ENCODE measurements at places on chromosomes 2 and 18.

DNA sequence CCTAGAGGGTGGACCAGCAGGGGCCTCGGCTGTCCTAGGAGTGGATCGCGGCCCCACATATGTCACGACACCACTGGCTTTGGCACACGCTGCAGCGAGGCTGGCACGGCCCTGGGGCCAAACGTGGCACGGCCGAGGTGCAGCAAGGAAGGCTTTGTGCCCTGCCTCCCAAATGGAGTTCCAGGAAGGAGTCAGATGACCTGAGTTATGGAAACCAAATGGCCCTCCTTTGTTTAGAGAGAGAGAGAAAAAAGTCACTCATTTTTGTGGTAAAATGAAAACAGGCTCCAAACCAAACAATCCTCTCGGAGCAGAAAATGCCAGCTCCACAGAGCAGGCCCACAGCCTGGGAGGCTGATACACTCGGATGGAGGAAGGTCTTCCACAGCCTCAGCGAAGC is 105.6 kb downstream of the ANTXR1 start:
- no peak for DNase-seq

- no peak for DNase-seq
Measured at GRCh38 chr18:49008156-49008555, 57.4 kb upstream of the SMAD7 start.

DNA sequence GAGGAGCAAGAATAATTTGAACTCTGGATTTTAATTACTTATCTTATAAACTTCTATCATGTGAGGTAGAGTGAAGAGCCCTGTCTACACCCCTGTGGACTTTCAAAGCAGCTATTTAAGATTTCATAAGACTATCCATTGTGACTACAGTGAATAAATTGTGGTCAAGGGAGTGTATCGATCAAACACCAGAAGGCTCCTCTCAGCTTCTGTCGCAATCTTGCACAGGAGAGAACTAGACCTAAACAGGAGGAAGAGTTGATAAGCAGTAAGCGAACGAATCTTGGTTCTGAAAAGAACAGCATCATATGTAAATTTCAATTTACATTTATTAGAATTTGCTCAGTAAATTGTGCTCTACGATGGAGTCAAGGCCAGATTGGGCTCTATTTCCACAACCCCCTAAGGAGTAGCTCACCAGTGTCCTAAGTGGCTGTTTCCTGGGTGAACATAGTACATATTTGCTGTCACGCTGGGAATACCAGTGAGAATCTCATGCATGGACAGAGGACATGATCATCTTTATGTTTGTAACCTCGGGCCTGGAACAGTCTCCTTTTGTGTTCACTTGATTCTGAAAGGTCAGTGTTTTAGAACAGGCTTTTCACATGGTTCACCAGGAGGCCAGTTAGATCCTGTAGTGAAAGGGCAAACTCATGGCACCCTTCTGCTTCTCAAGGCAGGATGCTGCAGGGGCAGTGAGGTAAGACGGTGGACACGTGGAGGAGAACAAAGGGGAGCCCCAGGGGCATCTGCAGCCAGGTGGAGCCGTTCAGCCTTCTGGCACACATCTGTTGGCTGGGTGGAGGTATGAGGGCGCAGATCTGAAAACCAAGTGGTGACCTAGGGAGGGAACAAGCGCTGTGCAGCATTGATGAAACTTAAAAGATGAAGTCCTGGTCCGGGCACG is 33.3 kb downstream of the NPAS2 start:
- DNase-seq = no peak

GRCh38 chr2:18626256-18626668 is 36.9 kb upstream of the NT5C1B start:
- no peak for DNase-seq

- DNase-seq = peak; percentile 37
Measured at GRCh38 chr2:137888845-137889244, 75.4 kb upstream of the HNMT start.

- DNase-seq = no peak
Measured at GRCh38 chr2:144501118-144501517, 18.8 kb downstream of the ZEB2 start.

DNA sequence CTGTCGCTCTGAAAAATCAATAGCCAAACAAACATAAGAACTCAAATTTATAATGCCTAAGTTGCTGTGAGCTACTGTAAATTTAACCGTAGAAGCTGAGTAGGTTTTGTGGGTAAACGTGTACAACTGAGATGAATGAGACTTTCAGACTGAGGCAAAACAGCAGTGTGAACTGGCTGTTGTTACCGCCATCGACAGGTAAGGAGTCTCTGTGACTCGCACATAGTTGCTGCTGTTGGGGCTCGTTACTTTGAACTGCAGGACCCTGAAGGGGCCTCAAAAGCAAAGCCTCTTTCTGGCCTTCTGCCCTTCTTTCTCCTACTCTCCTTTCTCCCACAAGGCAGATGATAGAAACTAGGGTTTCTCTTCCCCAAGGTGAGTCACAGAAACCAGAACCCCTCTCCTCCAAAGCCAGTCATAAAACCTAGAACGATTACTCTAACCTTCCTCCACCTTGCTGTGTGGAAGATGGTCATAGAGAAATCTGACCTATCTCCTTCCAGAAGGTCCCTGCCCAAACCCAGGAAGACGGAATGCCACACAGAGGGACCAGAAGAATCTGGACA is 101.2 kb downstream of the DLGAP1 start:
- DNase-seq = no peak

DNA sequence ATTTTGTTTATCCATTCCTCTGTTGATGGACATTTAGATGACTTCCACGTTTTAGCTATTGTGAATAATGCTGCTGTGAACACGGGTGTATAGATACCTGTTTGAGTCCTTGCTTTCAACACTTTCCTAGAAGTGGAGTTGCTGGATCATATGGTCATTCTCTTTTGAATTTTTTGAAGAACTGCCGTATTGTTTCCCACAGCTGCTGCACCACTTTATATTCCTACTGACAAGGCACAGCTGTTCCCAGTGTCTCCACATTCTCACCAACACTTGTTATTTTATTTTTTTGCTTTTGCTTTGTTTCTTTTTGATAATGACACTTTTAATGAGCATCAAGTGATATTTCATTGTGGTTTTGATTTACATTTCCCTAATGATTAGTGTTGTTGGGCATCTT is 41.4 kb upstream of the KCNJ13 start:
- DNase-seq = no peak

- DNase-seq = no peak
Measured at GRCh38 chr18:56593906-56594305, 44.5 kb downstream of the TXNL1 start.

DNA sequence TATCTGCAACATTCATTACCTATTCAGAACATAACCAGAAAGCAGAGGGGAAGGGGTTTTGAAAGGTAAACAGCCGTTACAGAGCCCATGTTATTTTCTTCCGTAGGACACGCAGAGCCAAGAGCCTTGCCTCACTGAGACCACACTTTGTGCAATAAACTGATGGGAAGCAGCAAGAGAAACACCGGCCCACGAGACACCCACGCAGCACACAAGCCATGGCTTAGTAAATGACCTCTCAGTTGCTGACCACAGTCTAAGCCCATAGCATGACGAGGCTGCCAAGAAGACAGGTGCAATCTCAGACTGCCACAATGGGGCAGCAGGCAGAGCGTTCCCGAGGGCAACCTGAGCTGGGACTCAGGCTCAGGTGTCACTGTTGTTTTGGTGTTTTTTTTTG is 59.6 kb downstream of the CABYR start:
- DNase-seq = no peak

GRCh38 chr18:10205151-10205550 is 249.3 kb upstream of the APCDD1 start:
- no peak for DNase-seq

DNA sequence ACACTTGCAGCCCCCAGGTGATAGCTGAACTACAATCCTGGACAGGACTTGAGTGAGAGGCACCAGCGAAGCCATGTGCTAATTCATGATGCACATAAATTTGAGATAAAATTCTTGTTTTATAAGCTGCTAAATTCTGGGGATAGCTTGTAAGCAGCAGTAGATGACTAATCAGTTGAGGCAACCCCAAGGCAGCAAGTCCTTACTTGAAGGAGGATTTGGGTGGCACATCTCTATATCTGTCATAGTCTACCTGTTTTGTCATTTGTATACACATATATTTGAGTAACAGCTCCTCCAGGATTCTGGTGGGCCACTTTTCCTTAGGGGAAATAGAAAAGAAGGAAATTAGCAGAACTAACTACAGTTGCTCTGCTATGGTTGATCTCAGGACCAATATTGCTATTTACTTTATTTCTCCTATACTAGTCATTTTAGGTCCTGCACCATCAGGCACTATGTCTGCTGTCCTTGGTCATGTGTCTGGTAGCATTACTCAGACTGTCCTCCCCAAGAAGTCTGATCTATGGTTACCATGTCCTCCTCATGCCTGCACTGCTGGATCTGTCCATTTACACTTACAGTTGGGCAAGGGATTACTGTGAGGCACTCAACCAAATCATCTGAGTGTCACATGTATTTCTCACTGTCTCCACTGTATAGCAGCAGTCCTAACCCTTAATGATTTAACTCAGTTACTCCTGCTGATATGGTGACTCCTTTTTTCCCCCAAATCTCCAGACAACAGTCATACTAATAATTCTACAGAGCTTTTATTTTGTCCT is 436.0 kb upstream of the CWC22 start:
- DNase-seq = no peak

- DNase-seq = no peak
Measured at GRCh38 chr2:70954886-70955285, 19.2 kb downstream of the ATP6V1B1 start.

Measured in progenitor cell of endocrine pancreas (in vitro differentiated cells).